NCI-H345 (cell line): ENCODE measurements at places on chromosomes 2 and 18.

DNA sequence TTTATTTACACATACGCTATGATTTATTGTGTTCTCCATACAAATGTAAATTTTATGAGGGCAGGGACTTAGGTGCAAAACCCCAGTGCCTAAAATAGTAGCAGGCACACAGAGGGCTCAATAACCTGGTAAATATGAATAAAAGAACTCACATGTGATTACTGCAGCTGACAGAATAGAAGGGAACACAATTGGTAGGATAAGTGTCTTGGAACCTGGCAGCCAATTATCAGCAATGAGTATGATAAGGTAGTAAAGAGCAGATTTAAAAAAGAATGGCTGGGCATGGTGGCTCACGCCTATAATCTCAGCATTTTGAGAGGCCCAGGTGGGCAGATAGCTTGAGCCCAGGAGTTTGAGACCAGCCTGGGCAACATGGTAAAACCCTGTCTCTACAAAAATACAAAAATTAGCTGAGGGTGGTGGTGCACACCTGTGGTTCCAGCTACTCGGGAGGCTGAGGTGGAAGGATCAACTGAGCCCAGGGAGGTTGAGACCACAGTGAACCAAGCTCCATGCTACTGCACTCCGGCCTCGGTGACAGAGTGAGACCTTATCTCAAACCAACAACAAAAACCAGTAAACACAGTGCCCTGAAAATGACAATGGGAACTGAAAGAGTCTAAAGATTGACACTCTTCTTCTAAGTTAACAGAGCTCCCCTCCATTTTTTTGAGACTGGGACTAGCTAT is 9.9 kb downstream of the SNRPG start:
- no peak for DNase-seq

DNA sequence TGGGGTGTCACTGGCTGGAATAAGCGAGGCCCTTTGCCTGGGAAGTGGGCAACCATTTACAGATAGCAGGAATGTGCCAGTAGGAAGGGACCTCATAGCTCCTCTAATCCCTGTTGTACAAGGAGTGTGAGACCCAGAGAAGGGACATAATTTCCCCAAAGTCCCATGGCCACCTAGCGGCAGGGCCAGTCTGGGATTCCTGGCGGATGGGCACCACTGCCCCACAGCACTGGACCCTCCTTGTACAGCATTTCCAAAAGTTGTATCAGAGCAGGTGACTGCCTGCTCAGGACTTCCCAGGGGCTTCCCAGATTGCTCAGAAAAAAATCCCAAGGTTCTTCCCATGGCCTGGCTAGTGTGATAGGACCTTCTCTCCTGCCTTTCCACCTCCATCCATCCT is 185.8 kb downstream of the GLI2 start:
- no peak for DNase-seq

DNA sequence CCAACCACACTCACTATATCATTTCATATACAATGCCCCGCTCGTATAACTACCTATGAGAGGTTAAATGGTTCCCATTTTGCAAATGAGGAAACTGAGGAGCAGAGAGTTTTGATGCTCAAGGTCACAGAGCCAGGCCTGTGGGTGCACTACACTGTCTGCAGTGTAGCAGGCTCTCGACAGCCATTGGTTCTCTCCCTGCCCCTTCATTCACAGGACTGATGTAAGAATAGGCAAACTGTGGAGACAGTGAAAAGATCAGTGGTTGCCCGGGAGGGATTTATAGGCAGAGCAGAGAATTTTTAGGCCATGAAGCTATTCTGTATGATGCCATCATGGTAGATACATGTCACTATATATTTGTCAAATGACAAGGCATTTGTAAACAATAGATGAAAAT is 39.0 kb upstream of the LBH start:
- no peak for DNase-seq

DNA sequence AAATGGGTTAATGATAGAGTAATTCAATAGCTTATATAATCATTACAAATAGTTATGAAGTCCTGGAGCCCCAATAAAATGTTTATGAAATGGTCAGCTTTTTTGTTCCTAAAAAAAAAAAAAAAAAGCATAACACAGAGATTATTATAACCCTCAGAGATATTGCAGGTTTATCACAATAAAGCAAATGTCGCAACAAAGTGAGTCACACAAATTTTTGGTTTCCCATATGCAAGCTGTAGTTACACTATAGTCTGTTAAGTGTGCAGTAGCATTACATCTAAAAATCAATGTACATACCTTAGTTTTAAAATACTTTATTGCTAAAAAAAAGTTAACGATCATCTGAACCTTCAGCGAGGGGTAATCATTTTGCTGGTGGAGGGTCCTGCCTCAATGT is 20.0 kb downstream of the WDFY1 start:
- DNase-seq, result no peak

DNA sequence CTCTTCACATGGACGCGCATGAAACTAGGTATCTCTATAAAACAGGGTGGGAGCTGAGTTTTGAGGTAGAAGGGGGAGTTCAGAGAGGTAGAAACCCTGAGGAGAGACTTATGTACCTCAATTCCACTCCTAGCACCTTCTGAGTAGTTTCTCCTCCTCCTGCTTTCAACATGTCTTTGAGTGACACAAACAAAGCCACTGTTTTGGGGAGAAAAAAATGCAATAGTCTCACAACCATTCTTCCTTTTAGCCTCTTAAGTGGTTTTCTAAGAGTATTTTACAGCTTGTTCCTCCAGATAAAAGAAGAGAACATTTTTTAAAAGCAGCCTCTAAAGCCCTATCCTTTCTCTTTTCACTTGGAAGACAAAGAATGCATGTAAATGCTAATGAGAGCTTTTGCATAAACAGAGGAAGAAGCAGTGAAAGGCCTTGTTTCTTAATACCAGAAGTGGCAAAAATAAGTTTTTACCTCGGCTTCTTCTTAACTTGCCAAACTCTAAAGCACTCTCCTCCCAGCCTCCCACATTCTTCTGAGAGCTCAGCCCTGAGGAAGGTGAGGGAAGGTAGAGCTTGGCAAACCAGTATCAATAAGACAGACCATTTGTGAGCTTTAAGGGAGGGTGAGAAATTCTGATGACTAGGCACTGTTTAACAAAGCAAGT is 1304.4 kb upstream of the ACVR2A start:
- DNase-seq, result no peak

- no peak for DNase-seq
Observed at GRCh38 chr18:68803356-68803755, 5.5 kb downstream of the CCDC102B start.

GRCh38 chr2:101082998-101083397 is 68.2 kb downstream of the TBC1D8 start:
- no peak for DNase-seq

DNA sequence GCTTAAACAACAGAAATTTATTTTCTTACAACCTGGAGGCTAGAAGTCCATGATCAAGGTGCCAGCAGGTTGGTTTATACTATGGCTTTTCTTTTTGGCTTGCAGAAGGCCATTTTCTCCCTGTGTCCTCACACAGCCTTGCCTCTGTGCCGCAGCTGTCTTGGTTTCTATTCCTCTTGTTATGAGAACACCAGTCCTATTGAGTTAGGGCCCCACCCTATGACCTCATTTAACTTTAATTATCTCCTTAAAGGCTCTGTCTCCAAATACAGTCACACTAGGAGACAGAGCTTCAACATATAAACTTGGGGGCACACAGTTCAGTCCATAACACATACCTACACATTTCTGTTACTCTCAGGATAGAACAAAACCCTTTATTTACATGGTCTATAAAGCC is 17.3 kb upstream of the RHOB start:
- no peak for DNase-seq

DNA sequence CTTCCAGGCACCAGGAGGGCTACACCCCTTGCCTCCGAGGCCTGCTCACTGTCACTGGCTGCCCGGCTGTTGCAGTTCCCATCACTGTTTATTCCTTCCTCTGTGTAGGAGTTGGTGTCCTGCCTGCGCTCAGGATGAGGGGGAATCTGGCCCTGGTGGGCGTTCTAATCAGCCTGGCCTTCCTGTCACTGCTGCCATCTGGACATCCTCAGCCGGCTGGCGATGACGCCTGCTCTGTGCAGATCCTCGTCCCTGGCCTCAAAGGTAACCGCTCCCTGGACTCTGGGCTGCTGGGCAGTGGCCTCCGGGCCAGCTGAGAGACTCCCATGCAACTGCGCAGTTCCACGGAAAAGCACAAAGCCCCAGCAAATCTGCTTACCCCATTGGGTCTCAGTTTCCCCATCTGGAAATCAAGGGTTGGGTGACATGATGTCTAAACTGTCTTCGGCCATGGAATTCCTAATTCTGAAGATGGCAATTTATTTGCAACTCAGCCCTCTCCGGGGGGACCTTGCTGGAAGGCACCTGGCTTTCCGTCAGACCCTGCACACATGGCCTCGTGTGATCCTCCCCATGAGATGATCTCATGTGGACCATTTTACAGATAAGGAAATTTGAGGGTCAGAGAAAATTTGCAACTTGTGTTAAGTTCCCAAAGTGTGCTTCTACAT is 9.4 kb downstream of the COLEC11 start:
- no peak for DNase-seq

DNA sequence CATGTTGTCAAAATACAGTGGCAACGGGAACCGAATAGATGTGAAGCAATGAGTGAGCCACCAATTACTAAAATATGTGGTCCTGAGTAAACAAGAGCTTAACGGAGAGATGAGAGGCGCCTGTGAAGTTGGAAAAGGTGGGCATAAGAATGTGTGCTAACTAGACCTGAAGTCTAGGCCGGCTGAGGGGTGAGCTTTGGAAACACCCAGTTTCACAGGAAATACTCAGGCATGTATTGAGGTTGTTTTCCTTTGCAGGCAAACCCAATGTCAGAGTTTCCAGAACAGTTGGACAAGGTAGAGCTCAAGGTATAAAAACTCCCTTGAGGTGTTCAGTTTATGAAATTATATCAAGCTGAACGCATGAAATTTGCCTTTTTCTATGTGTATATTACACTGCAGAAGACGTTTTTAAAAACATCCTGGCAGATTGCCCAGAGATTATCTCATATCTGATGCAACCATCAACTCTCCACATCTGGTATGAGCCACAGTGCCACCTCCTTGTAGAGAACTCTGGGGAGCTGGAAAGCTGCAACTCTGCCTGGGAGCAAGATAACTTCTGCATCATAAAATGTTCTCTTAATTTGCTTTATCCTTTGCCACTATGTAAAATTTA is 3.9 kb upstream of the WDSUB1 start:
- peak; percentile 30 for DNase-seq

- no peak for DNase-seq
Observed at GRCh38 chr2:129229830-129230441, 749.5 kb upstream of the RAB6C start.

GRCh38 chr18:48676346-48676745 is 137.5 kb downstream of the CTIF start:
- no peak for DNase-seq

- DNase-seq, result no peak
Observed at GRCh38 chr2:26615336-26615859, 25.8 kb downstream of the CIB4 start.

GRCh38 chr2:138182250-138182936 is 218.1 kb downstream of the HNMT start:
- no peak for DNase-seq

DNA sequence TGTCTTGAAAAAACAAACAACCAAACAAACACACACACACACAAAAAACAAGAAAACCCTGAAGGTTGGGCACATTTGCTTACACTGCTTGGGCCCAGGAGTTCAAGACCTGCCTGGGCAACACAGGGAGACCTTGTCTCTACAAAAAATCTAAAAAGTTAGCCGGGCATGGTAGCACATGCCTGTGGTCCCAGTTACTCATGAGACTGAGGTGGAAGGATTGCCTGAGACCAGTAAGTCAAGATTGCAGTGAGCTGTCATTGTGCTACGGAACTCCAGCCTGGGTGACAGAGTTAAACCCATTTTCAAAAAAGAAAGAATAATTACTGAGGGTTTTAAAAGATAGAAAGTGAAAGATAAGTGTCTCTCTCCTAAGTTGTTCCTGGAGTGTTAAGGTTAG is 103.4 kb downstream of the MBD5 start:
- DNase-seq, result no peak

DNA sequence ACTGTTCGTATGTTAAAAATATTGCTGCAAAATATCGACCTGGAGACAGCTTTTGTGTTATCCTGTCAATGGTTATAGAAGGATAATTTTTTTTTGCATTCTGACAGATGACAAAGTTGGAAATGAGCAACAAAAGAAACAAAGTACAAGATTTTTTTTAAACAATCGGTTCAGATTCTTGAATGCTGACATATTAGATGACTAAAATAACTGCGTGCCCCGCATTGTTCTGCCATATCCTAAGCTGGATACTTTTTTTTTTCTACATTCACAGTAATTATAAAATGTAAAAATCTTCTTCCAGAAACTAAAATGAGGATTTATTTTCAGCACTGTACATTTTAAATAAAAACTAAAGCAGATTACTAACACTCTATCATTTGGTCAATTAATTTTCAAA is 67.1 kb downstream of the ABCG8 start:
- no peak for DNase-seq

- DNase-seq, result no peak
Observed at GRCh38 chr18:26763446-26764110, 101.9 kb downstream of the AQP4 start.

DNA sequence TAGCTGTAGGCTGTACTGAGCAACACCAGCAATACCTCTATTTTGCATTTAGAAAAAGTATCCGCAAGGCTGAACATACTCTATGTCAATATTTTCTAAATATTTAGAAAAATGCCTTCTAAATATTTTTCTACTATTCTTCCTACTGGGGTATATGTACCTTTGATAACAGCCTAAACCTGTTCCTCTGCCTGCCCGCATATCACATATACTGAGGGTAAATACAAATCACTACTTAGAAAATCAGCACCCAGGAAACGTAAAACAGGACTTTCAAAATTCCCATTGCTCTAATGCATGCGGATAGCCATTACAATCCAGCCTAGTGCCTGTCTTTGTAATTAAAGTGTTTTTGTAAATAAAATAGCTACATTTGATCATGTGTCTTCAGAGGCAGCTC is 56.1 kb downstream of the NCKAP5 start:
- DNase-seq, result no peak

- no peak for DNase-seq
Observed at GRCh38 chr2:177161741-177162460, 50.7 kb upstream of the HNRNPA3 start.

- peak; percentile 70 for DNase-seq
Observed at GRCh38 chr2:2901384-2902345, 476.0 kb downstream of the EIPR1 start.

DNA sequence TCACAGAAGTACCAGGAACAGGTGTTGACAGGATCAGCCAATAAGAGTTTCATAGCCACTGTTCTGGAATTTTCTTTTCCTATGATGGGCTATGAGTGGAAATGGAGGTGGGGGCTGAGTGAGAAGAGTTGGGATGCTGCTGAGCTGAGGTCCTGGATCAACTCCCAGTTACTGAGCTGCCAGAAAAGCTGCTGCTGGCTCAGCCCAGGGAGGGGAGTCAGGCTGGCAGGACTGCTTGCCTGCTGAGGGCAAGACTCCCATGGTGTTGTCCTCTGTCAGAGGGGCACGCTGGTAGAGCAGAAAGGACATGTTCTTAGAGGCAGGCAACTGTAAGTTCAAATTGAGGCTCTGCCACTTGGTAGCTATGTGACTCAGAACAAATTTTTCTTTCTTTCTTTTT is 11.8 kb downstream of the TPGS2 start:
- no peak for DNase-seq
